ENCODE measurements at places on chromosomes 6 and 20.

DNA sequence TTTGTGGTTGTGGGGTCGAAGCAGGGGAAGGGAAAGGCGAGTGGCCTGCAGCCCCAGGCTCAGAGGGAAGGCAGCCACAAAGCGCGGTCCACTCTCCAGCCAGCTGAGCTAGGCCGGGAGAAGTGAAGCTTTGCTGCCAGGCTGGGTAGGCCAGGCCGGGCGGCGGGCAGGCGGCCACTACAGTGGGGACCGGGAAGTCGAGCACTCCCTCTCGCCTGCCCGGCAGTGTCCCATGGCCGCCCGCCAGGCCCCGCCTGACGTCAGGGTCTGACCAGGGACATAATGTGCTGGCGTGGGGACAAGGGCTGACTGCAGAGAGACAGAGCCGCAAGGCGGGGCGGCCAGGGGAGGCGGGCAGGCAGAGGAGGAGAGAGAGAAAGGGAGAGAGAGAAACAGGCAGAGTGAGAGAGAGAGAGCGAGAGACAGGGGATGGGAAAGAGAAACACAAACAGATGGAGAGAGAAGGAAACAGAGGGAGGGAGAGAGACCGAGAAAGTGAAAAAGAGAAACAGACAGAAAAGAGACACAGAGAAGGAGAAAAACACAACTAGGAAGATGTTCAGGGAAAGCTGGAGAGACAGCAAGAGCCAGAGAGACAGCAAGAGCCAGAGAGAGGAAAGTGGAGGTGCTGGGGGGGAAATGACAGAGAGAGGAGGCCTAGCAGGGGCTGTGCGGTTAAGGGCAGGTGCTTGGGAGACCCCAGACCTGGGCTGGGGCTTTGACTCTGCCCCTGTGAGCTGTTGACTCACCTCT, 94.5 kb upstream of the PTPN1 start:
- DNase-seq, result no peak

DNA sequence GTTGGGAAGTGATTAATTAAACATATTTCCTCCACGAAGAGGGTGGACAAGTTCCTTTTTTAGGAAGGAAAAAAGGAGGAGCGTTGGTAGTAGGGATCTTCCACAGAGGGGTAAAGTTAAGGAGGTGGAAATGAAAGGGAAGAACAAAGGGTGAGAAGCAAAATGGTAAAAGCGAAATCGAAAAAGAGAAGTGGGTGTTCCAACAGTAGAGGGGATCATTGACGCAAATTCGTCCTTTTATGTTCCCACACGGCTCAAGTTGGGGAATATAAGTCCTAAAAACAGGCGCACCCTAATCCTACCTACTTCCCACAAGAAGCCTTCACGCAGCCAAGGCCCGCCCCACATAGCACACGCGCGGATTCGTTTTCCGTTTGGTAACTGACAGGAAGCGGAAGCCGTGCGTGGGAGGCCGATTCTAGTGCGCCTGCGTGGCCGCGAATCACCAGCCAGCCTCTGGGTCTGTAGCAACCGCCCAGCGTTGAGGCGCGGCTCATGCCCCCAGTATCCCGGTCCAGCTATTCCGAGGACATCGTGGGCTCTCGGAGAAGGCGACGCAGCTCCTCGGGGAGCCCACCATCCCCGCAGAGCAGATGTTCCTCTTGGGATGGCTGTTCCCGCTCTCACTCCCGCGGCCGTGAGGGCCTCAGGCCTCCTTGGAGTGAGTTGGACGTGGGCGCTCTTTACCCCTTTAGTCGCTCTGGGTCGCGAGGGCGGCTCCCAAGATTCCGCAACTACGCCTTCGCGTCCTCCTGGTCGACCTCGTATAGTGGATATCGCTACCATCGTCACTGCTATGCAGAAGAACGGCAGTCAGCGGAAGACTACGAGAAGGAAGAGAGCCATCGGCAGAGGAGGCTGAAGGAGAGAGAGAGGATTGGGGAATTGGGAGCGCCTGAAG, at the start of gene NKAPL:
Gene NKAPL, plus strand, starts transcription at position 421 of the 901 bp plus-strand sequence. Its CDS starts 75 bp downstream, at position 496.
- no peak for DNase-seq

- DNase-seq, result no peak
These were observed 36.0 kb downstream of the ARFGEF2 start for GRCh38 chr20:48957533-48957932.

DNA sequence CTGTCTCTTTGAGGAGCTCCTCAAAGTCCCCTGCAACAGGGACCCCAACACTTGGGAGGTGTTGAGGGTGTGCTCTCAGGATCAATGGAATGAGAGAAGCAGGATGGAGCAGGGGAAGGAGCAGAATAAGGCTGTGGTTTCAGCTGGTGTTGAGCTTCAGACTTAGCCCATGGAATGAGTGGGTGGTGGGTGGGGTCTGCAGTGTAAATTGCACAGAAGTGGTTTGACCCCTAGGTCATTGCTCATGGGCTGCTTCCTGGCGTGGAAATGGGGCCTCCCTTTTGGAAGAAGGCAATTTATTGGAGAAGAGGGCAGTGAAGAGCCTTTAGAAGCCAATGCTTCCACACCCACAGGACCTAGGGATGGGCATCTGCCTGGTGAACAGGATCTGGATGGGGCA, 37.0 kb upstream of the KCNG1 start:
- no peak for DNase-seq

GRCh38 chr20:37796121-37796520, 102.3 kb downstream of the CTNNBL1 start:
- no peak for DNase-seq

DNA sequence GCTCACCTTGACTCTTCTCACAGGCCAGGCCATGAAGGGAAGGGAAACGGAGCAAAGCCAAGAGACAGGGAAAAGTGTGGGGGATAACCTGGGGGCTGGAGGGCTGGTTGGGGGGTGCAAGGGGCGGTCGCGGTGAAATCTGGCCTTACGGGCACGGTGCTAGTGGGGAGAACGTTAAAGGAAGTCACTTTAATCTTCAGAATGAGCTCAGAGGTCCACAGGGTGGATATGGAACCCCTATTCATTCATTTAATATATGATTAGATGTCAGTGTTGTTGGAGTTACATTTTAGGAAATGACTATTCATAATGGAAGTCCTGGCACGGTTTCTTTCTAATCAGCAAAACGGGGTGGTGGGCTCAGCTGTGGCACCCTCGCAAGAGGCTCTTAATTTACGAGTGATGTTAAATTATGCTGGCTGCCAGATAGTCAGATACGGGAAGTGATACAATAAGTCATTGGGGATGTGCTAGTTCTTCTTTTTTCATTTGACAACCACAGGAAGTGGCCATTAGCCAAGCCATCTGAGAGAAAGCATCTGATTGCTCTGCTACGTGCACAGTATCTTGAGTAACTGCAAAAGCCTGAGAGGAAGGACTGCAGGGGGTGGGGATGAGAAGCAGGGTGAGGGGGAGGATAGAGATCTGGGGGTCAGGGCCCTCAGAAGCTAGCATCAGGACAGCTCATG, 253.0 kb downstream of the QKI start:
- no peak for DNase-seq

DNA sequence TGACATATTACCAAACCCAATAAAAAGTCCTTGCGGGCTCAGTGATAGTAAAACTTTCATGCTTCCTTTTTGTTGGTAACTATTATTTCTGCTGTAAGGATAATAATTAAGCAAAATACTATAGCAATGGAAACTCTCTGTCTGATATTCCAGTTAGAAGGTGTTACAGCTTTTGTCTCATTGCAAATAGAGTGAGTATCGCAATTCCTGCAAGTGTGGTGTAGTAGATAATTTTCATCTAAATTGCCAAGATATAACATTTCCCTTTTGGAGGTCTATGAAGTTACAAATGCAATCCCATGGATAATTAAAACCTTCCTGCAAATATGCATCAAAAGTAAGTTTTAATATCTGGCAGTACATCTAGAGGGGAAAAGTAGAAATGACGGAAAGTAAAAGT, 88.7 kb upstream of the CD93 start:
- no peak for DNase-seq

GRCh38 chr6:37648465-37649330, 49.0 kb downstream of the MDGA1 start:
- DNase-seq, result no peak

- no peak for DNase-seq
These were observed 7.7 kb downstream of the TNFRSF21 start for GRCh38 chr6:47302043-47302442.
